NCI-H1048 (cell line): ENCODE measurements at places on chromosomes 4 and X.

DNA sequence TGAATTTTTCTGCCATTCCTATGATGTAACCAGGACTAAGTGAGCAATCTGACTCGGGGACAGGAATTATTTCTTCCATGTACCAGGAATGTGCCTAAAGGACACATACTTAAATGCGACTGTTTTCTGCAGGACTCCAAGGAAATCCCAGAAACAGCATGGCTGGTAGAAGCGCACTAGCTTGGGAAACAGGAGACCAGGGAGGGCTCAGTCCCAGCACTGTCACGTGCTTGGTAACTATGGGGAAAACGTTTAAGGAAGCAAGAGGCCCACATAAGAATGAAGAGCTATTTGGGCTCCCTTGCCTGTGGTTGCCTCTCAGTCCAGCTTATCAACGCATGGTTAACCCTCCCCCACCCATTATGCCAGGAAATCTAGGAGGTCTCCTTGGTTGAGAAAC, 19.6 kb downstream of the MPP1 start:
- DNase-seq: no peak

DNA sequence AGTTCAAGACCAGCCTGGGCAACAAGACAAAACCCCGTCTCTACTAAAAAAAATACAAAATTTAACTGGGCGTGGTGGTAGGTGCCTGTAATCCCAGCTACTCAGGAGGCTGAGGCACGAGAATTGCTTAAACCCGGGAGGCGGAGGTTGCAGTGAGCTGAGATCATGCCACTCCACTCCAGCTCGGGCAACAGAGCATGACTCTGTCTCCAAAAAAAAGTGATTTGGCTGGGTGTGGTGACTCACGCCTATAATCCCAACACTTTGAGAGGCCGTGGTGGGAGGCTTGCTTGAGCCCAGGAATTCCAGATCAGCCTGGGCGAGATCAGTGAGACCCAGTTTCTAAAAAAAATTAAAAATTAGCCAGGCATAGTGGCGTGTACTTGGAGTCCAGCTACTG, 4.1 kb downstream of the OPHN1 start:
- DNase-seq: no peak

DNA sequence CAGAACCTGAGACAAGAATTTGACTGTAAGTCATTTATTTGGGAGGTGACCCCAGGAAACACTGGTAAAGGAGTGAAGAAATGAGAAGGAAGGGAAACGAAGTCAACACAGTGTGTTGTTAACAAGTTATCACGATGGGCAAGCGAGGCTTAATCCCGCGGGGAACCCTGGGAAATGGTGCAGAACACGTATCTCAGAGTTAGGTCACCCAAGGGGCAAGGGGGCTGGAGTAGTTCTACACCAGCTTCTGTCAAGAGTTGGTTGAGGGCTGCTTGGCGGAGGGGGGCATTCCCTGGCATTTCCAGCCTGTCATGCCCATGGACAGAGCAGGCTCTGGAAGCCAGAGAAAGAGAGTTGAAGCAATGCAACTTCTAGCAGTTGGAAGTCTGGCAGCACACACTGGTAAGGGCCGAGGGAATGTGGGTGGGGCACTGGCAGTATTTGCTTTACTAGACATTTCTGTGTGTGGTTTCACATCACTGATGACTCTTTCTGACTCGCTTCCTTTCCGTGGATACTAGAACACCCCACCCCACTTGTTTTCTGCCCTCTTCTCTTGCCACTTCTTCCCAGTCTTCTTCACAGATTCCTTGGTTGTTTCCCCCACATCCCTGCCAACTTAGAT, 52.2 kb upstream of the ADGRG2 start:
- no peak for DNase-seq

GRCh38 chr4:101175896-101176676, 171.2 kb downstream of the PPP3CA start:
- no peak for DNase-seq

GRCh38 chr4:152206185-152206584, 329.7 kb downstream of the FBXW7 start:
- DNase-seq: no peak

GRCh38 chr4:162891788-162892707, 274.6 kb downstream of the NAF1 start:
- no peak for DNase-seq

DNA sequence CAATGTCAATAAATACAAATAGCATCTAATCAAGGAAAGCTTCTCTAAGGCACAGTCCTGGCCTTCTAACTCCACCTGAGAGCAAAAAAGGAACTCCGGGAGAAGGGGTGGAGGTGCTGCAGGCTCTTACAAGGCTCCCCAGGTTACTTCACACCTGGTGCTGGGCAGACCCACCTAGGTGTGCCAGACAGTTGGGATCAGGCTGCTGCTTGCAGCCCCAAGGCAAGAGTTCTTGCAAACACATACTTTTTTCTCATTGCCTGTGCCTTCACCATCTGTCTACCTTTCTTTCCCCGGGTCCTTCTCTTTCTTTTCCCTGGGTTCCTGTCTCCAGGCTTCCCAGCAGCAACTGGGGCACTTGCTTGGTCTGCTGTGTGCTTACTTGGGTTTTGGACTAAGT, 81.4 kb upstream of the STIM2 start:
- no peak for DNase-seq

DNA sequence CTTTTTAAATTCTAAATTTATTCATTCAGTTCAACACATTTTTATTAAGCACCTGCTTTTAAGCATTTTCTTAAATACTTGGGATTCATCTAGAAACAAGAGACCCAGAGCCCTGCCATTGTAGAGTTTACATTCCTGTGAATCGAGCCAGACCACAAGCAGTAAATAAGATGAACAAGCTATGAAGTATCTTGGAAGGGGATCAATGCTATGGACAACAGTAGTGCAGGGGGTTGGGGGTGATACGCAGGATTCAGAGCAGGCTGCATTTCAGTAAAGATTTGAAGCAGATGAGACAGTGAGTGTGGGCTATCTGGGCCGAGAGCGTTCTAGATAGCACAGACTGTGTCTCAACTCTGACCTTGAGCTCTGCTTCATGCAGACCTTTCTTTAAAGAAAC, 35.1 kb downstream of the CLDN22 start:
- no peak for DNase-seq

GRCh38 chrX:153380691-153381090, 20.5 kb downstream of the PNMA6E start:
- no peak for DNase-seq

GRCh38 chr4:148025981-148026380, 294.1 kb downstream of the ARHGAP10 start:
- DNase-seq: no peak

DNA sequence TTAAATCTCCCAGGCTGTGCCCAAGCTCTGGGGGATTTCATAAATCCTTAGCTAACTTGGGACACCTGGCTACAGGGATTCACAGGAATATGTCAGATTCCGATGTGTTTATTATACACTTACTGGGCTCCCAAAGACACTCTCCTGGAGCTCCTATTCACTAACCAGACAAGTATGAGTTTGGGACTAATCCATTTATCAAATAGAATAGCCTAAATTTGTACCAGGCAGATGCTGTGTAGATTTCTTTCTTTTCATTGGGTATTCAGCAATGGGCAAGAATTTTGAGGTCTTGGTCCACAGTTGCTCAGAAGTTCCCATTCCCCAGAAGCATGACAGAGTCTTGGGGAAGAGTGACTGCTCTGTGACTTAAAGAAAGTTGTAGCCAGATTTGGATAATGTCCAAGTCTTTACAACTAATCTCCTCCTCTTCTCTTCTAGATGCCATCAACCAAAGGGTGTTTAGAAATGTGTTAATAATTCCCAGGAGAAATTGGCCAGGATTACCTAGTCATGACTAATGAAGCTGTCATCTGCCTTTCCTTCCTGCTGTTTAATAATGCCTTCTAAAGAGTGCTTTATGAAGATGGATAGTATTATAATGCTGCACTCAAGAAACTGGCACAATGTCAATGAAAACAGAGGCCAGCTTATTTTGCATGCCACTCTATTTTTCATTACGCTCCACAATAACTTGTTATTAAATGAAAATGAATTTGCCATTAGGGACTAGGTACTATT, 120.9 kb downstream of the CHIC2 start:
- DNase-seq: peak; percentile 24

DNA sequence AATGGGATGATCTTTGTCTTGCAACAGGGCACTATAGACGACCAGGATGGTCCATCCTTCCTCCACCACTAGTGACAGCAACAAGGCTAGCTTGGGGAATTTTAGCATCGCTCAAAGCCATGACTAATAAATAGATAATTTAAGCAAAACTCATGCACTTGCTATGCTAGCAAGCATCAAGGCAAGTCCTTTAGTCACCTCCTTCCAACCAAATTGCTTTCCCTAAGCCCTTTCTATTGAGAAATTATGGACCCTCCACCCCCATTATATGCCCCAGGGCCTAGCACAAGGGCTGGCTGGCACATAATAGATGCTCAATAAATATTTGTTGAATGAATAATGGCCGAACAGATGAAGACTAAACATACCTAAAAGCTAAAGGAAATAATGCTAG, 28.6 kb downstream of the SLC16A2 start:
- no peak for DNase-seq

DNA sequence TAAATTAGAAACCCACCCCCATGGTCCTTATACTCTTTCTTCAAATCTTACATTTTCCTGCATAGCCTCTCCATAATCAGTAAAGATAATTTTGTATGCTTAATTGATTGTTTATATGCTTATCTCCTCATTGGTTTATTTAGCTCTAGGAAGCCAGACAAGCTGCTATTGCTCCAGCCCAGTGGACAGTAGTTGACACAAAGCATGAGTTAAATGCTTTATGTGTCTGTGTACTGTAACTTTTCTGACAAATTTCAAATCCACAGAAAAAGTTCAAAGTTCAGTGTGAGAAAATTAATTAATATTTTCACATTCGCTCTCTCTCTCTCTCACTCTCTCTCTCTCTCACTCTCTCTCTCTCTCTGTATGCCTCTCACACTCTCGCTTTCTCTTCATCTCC, 181.7 kb downstream of the GABRB1 start:
- DNase-seq: no peak

- no peak for DNase-seq
Measured at GRCh38 chr4:182640491-182640890, 276.7 kb downstream of the DCTD start.

GRCh38 chr4:171239196-171239595, 574.0 kb upstream of the GALNTL6 start:
- DNase-seq: no peak

- no peak for DNase-seq
Measured at GRCh38 chrX:13256603-13257002, 63.2 kb downstream of the ATXN3L start.

DNA sequence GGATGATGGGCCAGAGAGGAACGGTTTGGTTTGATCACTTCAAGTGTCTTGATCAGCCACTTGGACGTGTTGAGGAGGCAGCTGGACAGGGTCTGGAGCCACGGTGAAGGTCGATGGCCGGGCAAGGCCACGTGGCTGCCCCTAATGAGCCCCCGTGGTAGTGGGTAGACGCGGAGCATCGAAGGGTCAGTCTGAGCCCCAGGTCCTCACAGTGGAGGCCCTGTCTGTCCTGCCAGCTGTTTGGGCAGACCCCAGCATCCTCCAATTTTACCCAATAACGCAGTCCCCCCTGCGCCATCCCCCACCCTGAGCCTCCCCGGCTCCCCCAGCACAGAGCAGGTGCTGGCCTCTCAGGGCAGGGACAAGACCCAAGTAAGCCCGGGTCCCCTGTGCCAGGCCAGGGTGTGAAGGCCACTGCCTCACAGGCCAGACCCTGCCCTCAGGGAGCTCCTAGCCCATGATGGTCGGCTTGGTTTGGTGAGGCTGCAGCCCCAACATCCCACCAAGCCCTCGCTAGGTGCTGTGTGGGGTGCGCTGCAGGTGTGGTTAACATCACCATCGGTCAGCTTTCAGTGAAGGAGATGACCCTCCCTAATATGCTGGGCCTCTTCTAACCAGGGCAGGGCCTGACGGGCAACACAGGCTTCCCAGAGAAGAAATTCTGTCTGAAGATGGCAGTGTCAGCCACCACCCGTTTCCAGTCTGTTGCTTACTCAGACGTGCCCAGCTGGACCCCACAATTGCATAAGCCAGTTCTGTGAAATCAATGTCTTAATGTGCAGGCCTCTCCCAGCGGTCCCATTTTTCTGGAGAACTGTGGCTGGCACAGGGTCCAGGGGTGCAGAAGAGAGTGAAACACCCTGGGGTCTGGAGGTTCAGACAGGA, 40.5 kb upstream of the NKX1-1 start:
- DNase-seq: no peak

GRCh38 chr4:124710015-124710741, 2.4 kb downstream of the ANKRD50 start:
- DNase-seq: no peak

- no peak for DNase-seq
Measured at GRCh38 chr4:138438608-138439007, 196.5 kb upstream of the SLC7A11 start.
